ENCODE measurements at places on chromosomes 2 and 18.

DNA sequence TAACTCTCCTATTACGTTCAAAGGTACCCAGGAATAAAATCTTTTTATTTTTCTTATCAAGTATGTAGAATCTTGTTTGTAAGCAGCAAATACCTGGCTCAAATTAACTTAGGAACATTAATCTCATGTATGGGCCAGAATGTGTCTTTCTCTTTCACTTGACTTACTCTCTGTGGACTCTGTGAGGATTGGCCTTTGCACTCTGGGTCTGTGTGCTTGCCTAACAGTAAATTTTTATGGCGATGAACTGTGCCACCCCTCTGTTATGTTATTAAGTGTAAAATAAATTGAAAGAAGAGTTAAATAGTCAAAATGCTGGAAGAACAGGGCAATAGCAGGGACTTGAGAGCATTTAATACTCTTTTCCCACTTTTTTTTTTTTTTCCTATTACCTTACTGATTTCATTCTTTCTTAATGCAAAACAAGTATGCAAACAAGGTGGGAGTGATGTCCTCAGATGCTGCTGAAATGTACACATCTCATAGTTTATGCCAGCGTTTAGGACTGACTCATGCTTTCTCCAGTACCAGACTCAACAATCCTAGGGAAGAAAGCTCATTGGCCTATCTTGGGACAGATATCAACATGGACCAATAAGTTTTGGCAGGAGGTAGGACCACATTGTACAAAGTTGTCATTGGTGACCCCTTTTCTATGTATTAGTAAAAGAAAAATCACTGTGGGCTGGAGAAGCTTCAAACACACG is 25.5 kb downstream of the LYPD6 start:
- no peak for DNase-seq

GRCh38 chr18:55524353-55525073 is 63.5 kb downstream of the TCF4 start:
- no peak for DNase-seq

DNA sequence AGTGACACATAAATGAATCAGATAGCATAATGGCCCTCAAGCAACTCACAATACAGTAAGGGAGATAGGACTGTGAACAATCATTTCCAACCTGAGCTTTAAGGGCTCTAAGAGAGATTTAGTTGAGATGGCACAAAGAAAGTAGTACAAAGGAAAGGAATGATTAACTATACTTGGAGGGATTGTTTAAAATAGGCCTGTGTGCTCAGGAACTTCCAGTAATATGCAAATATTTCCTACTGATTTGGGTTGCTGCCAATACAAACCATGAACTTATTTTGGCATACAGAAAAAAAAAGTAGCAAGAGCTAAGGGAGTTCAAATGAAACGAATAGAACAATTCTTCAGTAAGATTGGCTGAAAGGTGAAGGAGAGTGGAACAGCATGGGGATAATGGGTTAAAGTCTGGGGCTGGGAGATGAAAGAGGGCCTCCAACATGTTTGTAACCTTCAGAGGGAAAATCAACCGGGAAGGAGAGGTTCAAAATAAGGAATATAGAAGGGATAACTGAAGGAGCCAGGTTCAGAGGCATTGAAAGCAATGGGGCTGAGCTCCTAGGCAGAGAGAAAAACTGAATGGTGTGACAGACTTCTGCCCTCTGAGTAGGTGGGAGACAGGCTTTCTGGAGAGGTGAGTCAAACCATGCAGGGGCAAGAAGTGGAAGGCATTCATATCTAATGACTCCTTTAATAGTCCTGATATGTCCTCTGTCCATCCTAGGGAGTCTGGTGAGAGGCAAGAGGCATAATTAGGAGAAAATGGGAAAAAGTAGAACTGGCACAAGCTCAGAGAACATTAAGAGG is 83.5 kb downstream of the DNAH7 start:
- no peak for DNase-seq

DNA sequence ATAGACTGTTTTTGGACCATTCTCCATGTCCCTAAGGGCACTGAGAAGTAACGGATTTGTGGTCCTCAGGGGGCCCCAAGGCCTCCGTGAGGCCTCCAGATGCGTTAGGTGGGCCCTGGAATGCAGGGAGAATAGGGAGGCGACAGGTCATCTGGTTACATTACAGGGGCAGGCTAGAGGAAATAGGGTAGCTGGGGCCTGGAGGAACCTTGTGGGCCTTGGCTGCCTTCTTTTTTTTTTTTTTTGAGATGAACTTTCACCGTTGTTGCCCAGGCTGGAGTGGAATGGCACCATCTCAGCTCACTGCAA is 28.9 kb downstream of the ZFP36L2 start:
- no peak for DNase-seq

- DNase-seq = no peak
These were observed 9.0 kb upstream of the SLC1A4 start for GRCh38 chr2:64980183-64980582.

- DNase-seq = no peak
These were observed 8.2 kb downstream of the MALL start for GRCh38 chr2:110107092-110108079.

DNA sequence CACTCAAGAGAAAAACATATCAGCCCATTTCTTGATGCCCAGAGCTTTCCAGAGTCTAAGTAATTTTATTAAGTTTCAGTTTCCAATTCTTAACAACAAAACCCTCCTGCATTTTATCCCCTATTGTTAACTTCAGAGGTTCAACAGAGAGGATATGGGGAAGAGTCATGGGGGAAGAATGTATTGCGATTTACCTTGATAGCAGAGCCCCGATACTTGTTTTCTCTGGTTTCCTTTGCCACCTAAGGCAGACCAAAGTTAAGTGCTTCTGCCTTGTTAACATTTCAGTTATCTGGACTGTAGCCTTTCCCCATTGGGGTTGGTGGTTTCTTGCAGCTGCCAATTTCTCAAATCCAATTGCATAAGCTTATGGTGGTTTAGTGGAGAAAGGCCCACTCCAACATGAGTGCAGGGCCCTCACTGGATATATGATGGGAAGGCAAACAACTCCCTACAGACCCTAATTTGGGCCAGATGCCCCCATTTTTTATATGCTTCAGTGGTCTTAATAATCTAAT is 82.0 kb upstream of the ITGB6 start:
- DNase-seq = no peak

GRCh38 chr2:144235050-144235449 is 284.9 kb downstream of the ZEB2 start:
- no peak for DNase-seq

GRCh38 chr2:20235655-20236305 is 10.8 kb upstream of the SDC1 start:
- DNase-seq = no peak

DNA sequence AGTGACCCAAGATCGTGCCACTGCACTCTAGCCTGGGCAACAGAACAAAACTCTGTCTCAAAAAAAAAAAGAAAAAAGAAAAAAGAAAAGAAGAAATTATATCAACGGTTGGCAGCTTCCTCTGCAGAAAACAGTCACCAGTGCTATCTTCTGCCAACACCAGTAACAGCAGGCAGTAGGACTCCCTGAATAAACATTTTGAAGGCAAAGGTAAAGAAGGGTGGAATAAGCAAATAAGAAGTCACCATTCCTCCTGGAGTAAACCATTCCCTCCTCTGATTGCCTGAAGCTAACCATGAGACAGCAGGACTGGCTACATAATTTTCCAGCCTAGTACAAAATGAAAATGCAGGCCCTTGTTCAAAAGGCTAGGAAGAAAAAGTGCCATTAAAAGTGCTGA is 9.0 kb upstream of the RNF103 start:
- DNase-seq = no peak

DNA sequence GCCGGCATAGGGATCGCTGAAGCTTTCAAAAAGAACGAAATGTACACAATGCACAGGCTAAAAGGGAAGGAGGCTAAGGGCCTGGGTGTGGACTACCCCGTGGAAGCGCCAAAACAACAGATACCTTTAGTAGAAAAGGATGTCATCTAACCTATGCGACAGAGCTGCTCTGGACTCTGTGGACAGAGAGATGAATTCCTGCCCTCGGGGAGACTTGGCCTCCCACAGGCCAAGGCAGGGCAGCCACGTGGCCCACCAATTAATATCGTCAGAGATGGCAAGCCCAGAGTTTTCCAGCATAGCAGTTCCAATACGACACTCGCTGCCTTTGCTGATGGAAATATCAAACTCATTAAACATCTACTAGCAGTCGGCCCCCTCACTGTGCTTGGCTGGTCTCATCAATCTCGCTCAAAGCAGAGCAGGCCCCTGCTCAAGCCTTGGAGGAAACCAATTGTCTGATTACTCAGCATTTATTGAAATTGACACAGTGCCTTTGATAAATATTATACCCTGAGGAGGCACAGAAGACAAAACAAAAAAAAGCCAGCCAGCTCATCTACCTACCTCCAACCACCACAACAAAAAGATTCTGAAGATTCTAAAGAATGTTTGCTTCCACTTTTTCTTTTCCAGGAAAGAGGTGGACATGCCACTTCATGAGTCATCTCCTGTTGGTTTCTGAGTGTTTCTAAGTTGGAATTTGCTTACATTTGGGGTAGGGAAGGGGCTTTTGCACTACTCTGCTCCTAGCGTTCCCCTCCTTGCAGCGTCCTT is 79.0 kb upstream of the ACAA2 start:
- DNase-seq = no peak

- no peak for DNase-seq
These were observed 63.0 kb upstream of the BCL2L11 start for GRCh38 chr2:111057721-111058120.

GRCh38 chr2:120430957-120431356 is 85.0 kb downstream of the INHBB start:
- no peak for DNase-seq

DNA sequence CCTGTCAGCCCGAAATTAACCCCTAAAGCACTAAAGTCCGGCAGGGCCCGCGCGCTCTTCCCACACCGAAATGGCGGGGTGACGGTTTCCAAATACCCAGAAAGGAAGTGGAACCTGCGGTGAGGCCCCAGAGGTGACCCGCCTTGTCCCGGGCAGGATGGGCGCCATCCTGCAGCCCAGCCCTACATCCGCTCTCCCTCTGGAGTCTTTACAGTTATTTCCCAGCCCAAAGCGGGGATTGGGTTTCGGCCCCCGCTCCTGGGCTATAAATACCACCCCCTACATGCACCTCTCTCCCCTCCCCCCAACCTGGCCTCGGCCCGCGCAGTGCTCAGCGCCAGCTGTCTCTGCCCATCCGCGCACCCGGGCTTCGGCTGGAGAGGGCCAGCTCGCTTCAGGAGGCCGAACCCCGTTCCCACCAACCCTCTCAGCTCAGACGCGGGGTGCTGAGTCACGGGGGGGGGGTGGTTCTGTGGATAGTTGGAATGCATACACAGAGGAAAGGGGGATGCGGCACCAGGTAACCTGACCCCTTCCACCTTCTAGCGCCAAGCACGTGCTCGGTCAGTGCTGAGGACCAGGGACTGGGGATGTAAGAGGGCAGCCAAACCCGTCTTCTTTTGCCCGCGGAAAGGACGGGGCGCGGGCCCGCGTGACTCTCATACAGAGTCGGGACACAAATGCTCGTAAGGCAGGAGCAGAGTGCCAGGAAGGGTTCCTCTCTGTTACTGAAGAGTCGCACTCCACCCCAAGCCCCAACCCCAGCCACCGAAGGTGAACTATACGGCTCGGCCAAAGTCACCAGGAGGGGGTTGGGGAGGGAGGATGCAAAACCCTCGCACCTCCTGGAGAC is at the start of gene TUBA4B:
Gene TUBA4B, plus strand, starts transcription at position 344 of the 853 bp plus-strand sequence. Its CDS starts 165 bp downstream, at position 509.
- peak; percentile 11 for DNase-seq

GRCh38 chr18:46939337-46939963 is 22.0 kb downstream of the KATNAL2 start:
- DNase-seq = no peak

GRCh38 chr2:41710944-41711343 is 336.9 kb upstream of the PKDCC start:
- DNase-seq = no peak

GRCh38 chr2:119350311-119350998 is 16.2 kb downstream of the C2orf76 start:
- DNase-seq = no peak

DNA sequence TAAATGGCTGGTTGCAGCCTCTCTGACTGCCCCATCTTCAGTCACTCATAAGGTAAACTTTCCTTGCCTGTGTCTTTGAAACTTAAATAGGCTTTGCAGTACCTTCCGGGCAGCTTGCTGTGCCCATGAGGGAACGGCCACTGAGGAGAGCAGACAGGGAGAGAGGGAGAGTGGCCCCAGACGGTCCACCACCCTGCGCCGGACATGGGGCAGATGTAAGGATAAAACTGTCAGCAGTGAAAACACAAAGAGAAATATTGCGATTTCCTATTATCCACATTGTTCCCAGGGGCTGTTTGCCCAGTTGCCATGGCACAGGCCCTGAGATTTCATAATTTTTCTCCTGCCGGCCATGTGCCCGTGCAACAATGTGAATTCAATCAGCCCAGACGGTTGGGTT is 265.9 kb upstream of the SALL3 start:
- DNase-seq = no peak

GRCh38 chr2:42829671-42830440 is 37.5 kb upstream of the HAAO start:
- no peak for DNase-seq

DNA sequence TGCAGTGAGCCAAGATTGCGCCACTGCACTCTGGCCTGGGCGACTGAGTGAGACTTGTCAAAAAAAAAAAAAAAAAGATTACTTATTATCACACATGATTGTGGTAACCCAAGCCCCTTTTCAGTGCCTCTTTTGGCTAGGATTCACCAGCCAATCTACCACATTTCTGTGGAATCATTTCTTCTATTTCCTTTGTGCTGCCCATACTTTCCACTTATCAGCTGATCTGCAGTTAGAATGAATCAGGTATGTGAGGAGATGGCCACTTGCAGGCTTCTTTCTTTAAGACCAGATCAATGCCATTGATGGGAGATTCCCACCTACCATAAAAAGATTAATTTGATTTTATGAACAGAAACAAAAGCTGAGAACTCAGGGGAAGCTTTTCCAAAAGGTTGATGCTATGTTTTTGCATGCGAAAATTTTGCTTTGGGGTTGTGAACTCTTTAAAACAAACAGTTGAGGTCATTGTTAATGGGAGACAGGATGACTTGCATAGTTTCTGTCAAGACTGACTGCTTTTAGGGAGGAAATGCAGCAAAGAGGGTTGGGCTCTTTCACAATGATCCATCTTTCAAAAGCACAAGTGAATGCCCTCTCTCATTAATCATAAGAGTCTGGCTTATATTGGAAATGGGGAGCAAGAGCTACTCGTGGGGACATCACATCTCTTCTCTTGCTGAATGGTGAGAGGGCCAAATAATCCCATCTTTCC is 66.9 kb upstream of the CYP26B1 start:
- no peak for DNase-seq

- no peak for DNase-seq
These were observed 38.9 kb downstream of the HADHB start for GRCh38 chr2:26283606-26284005.

DNA sequence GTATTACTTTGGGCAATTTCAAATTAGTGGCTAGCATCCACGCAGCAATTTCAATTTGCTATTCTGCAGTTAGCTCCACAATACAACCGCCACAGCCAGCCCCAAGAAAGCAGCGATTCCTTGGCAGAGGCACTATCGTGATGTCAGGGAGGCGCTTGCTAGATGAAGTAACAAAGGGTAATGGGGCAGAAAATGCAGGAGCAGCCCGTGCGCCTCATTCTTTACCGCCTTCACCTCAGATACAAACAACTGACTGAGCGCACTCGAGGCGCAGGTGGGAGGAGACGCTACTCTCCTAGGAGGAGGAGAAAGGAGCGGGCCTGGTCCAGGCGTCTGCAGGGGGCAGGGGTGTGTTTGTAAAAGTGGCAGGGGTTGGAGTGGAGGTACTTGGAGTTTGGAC is 76.9 kb upstream of the ASB18 start:
- DNase-seq = no peak
